ENCODE measurements at places on chromosomes 3 and 15.

GRCh38 chr3:168034152-168034928 is 61.4 kb downstream of the GOLIM4 start:
- DNase-seq = no peak

GRCh38 chr3:76372497-76372896 is 587.1 kb upstream of the ZNF717 start:
- no peak for DNase-seq

DNA sequence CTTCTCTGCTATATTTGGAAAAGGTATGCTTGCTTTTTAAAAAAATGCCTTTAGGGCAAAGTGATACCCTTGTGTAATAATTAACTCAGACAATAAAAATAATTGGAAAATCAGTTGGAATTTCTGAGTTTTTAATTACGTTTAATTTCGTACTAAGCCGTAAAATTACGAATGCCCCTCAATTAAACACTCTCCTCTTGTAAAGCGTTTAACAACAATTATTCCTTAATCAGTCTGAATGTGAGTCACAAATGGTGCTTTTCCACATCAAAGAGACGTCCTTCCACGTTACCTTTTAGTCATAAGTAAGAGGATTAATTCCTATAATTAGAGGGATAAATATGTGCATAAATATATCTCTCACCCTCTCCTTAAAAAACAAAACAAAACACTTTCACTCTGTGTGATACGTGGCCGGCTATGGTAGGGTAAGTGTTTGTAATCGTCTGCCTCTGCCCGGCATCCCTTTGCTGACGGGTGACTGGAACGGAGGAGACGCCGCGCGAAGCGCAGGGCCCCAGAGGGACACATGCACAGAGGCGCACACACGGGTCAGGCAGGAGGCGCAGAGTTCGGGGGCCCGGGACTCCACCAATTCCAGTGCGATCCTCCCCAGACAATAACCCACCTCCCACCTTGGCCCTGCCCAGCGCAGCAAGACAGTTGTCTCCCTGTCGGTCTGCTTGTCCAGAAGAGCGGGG is 9.7 kb upstream of the MEIS2 start:
- no peak for DNase-seq

DNA sequence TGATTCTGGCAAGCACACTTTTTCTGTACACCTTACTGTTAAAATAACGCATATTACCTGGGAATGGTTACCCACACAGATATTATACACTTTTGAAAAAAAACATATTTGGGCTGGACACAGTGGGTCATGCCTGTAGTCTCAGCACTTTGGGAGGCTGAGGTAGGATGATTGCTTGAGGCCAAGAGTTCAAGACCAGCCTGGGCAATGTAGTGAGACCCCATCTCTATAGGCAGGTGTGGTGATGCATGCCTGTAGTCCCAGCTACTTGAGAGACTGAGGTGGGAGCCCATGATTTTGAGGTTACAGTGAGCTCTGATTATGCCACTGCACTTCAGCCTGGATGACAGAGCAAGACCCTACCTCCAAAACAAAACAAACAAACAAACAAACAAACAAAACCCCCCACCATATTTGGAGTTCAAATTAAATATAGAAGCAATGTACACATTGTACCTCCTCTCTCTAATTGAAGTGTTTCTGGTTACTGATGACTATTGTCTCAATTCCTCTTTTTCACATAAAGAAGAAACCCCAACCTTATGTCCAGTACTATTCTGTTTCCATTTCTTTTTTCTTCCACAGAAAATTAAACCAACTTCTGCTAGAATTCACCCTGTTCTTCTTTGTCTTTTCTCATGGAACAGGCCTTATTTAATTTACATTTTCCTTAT is 152.6 kb upstream of the UMPS start:
- DNase-seq = no peak

GRCh38 chr3:115623044-115623868 is at the start of gene GAP43:
TSS of gene GAP43 (plus strand) at chr3:115623510. CDS start at chr3:115623690, 180 bp downstream.
- no peak for DNase-seq

DNA sequence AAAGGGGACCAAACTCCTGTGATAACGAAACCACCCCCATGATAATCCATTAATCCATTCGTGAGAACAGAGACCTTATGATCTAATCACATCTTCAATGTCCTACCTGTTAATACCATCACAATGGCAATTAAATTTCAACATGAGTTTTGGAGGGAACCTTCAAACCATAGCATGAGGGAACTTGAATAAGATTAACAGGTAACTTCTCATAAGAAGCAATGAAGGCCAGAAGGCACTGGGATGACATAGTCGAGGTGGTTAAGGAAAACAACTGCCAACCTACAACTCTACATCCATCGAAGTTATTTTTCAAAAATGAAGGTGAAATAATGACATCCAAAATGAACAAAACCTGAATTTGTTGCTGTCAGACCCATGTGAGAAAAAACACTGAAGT is 478.9 kb downstream of the EDEM1 start:
- no peak for DNase-seq
